GM04504 (cell line): ENCODE measurements at places on chromosomes 3 and 15.

GRCh38 chr3:180142041-180142440 is 105.3 kb upstream of the PEX5L start:
- no peak for DNase-seq

- no peak for DNase-seq
Measured at GRCh38 chr15:87728998-87729397, 527.5 kb downstream of the NTRK3 start.

DNA sequence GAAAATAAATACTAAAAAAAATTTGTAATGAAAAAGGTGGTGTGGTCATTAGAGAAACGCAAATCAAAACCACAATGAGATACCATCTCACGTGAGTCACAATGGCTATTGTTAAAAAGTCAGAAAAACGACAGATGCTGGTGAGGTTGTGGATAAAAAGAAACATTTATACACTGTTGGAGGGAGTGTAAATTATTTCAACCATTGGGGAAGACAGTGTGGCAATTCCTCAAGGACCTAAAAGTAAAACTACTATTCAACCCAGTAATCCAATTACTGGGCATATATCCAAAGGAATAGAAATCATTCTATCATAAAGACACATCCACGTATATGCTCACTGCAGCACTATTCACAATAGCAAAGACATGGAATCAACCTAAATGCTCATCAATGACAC is 120.3 kb downstream of the MYO9A start:
- no peak for DNase-seq

DNA sequence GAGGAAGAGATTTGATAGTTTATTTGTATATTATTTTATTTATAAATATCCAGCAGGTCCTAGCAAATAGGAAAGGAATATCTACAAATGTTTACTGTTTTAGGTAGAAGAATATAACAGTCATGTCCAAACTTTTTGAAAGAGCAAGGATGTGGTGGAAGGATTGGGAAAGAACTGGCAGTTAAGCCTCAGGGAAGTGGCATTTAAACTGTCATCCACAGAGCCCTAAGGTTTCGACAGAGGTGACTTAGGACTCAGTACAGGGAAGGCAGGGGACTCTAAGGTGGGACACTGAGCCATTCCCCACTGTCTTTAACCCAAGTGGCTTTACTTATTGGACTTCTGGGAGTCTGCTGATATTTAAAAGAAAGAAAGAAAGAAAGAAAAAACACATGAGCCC is 11.8 kb upstream of the TMEM87A start:
- DNase-seq = no peak

DNA sequence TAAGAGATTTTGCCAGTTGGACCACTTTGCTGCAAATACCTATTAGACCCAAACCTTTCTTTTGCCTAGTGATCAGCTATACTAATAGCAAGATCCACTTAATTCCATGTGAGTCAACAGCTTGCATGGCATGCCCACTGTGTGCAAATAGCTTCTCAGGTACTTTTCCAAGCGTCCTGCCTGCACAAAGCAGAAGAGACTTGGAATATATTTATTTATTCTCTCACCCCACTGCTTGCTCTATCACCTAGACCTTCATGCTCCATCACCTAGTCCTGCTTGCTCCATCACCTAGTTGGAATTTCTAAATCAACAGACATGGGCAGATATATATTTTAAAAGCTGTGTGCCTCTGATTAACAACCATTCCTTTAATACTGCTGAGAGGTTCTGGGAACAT is 47.6 kb downstream of the MBNL1 start:
- no peak for DNase-seq

GRCh38 chr3:50124800-50125178 is 30.3 kb upstream of the SEMA3F start:
- no peak for DNase-seq

GRCh38 chr3:160477750-160478149 is 28.2 kb upstream of the TRIM59 start:
- no peak for DNase-seq

DNA sequence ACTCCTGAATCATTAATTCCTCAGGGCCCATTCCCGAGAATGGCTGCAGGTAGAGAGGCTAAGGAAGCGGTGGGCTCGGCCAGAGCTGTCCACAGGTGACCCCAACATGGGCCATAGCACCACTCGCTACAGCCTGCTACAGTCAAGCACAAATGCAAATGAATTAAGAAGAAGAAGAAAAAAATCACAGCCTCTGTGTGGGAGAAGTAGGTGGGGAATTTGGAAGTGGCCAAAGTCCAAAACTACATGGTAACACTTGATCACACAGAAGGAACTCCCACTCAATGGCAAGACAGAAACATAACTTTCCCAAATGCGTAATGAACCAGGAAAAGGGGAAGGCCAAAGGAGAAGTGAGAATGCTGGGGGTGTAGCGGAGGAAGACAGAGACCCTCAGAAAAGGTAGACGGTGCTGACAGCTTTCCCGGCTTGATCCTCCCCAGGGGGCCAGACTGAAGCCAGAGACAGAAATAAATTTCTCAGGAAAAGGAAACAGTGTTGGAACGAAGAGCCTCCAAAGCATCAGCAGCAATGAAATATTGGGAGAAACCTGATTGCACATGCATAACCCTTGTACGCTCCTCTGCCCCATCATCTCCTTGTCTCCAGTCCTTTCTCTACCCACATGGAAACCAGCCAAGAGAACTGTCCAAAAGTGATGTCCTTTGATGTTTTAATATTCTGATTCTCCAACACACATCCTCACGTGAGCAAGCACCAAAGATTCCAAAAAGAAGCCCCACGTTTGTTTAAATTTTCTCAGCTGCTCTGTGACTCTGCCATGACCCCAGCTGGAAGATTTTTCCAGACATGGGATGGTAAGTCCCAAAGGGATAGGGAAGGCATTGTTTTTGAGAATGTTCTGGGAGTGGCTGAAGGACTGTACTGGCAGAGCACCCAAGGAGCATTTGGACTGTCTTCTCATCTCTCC is 107.6 kb downstream of the OXNAD1 start:
- no peak for DNase-seq

- no peak for DNase-seq
Measured at GRCh38 chr3:78690766-78691165, 1077.0 kb downstream of the ROBO1 start.

GRCh38 chr3:138724443-138724842 is 110.3 kb downstream of the PIK3CB start:
- DNase-seq = no peak

DNA sequence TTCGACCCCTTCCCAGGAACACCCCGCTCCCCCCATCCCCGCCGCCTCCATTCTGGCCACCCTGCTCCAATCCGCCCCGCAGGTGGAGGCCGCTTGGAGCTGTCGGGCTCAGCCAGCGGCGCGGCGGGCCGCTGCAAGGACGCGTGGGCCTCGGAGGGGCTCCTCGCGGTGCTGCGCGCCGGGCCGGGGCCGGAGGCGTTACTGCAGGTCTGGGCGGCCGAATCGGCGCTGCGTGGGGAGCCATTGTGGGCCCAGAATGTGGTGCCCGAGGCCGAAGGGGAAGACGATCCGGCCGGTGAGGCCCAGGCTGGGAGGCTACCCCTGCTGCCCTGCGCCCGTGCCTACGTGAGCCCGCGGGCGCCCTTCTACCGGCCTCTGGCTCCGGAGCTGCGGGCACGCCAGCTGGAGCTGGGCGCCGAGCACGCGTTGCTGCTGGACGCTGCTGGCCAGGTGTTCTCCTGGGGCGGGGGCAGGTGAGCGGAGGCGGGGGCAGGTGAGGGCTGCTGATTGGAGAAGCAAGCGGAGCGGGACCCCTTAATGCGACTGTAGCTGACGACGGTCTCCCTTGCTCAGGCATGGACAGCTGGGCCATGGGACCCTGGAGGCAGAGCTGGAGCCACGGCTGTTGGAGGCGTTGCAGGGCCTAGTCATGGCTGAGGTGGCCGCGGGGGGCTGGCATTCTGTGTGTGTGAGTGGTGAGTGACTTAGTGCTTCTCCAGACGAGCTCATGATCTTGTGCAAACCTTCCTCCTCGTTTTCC is 2.5 kb downstream of the RCCD1 start:
- no peak for DNase-seq

GRCh38 chr3:158407844-158408517 is 163.0 kb upstream of the MLF1 start:
- no peak for DNase-seq

DNA sequence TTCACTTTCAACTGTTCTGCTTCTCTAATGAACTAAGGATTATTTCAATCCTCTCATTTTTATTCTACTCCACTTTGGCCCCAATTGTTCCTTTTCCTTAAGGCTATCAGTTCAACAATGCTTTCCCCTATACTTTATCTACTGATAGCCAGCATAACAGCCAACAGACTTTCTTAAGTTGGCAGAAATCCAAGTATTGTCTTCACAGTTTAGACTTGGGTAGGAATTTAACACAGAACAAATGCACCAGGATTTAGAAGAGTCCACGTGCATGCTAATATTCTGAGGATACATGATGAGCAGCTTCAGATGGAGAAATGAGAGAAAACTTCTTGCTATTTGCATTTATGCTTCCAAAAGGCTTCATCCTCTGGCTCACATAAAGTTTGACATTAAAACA is 54.8 kb downstream of the FBN1 start:
- DNase-seq = no peak

DNA sequence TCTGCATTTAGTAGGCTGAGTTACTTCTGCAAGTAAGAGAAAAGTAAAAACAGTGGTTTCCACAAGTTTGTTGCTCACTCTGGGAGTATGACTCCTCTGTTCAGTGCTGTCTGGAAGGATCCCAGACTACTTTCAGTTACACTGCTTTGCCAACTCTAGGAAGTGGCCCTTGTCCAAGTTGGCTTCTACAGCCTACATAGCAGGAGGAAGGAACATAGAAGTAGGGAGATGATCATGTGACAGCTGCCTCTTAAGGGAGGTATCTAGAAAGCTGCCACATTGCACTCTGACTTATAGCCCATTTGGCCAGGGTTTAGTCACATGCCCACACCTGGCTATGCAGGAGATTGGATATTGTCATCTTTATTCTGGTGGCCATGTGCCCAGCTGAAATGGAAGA is 298.1 kb downstream of the NSUN3 start:
- DNase-seq = no peak

GRCh38 chr3:125240496-125240895 is 27.9 kb upstream of the SLC12A8 start:
- peak; percentile 13 for DNase-seq

GRCh38 chr15:47186075-47186474 is 531.2 kb upstream of the SEMA6D start:
- no peak for DNase-seq

DNA sequence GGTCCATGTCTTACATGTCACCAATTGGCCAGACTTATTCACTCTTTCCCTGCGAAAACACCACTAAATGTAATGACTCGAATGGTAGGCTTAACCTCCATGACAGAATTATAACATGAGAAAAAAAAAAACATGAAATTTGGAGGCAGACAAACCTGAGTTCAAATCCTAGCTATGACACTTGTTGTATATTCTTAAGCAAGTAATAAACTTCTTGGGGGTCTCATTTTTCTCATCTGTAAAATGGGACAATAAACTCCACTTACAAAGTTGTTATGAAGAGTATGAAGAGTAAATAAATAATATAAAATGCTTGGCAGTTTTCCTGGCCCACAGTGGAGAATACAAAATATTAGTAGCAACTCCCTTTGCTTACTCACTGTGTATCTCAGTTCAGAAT is 11.4 kb upstream of the EIF1B start:
- DNase-seq = no peak

- no peak for DNase-seq
Measured at GRCh38 chr3:156726456-156726855, 52.1 kb downstream of the TIPARP start.
